Activated CD4-positive, alpha-beta T cell treated with anti-CD3 and anti-CD28 coated beads, Interleukin-2, amount 50 U/mL, for 24 hours (primary cell): ENCODE measurements at places on chromosomes 4 and X.

DNA sequence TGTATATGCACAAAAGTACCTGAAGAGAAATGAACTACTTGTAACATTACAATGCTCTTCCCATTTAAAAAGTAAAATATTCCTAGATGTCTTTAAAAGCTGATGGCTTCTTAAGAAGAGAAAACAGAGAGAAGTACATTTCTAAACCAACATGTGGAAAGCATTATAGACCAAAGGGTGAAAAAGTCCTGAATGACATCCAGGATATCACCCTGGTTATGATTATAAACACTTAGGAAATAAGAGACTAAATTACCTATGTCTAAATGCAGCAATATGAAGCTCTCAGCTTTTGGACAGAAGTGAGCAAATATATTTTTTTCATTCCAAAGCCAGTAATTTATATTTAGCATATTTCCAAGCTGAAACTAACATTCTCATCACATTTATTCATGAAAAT, 21.7 kb upstream of the EGFL6 start:
- DNase-seq = no peak

GRCh38 chrX:16838202-16839066, 31.7 kb downstream of the RBBP7 start:
- no peak for DNase-seq

DNA sequence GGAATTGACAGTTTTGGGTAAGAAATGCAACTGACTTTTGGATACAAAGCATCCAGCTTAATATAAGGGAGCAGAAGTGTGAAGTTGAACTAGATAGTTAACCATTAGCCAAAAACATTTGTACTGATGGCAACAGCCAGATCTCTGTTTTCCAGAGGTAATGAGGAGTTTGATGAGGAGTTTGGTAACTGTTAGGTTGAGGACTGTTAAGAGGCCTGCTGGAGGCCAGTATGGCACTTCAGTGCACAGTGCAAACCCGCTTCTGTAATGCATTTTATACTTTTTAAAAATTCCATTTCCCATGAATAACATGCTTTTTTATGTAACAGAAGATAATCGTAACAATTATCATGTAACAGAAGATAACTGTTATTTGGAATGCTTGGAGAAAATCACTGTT, 30.0 kb downstream of the CDKL5 start:
- DNase-seq = no peak

- no peak for DNase-seq
Observed at GRCh38 chrX:149208307-149208706, 296.8 kb downstream of the IDS start.

DNA sequence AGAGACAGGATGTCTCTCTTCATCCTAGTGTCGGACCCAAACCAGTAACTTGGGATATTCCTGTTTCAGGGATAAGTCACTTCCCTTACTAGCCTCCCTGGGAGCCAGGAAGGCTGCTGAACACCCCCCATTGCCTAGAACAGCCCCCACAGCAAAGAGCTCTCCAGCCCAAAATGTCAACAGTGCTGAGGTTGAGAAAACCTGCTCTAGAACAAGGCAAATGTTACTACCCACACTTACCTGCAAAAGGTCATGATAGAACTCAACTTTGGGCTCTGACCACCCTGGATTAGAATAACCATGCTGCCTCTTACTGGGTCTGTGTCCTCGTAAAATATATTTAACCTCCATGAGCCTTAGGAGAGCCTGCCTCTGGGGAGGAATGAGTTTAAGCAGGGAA, 20.3 kb downstream of the BEX3 start:
- DNase-seq = no peak

DNA sequence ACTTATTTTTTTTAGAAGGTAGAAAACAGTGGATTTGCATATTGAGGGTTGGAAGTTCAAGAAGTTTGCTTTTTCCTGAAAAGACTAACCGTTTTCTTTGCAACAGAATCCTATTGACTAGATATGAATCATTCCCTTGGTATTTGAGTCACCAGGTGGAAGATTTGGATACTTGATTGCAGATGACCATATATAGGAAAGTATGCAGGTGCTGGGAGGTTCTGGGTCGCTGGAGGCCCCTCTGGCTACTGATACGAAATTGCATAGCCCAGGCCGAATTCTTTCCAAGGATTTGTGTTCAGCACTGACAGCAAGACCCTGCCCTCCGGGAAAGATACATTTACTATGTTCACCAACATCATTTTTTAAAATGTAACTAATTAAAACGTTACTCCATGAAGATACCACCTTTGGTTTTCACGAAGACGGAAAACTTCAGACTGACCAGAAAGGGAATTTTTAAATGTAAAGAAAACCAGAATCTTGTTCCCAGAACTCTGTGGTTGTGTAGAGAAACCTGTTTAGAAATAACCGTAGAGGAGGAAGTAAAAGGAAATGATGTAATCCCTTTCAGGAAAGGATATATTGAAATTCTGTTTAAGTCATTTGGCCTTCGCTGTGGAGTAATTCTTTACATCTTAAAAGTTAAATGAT, 946 bp downstream of the ANXA3 start:
- no peak for DNase-seq

- no peak for DNase-seq
Observed at GRCh38 chr4:82223715-82224114, 150.1 kb downstream of the HNRNPD start.

DNA sequence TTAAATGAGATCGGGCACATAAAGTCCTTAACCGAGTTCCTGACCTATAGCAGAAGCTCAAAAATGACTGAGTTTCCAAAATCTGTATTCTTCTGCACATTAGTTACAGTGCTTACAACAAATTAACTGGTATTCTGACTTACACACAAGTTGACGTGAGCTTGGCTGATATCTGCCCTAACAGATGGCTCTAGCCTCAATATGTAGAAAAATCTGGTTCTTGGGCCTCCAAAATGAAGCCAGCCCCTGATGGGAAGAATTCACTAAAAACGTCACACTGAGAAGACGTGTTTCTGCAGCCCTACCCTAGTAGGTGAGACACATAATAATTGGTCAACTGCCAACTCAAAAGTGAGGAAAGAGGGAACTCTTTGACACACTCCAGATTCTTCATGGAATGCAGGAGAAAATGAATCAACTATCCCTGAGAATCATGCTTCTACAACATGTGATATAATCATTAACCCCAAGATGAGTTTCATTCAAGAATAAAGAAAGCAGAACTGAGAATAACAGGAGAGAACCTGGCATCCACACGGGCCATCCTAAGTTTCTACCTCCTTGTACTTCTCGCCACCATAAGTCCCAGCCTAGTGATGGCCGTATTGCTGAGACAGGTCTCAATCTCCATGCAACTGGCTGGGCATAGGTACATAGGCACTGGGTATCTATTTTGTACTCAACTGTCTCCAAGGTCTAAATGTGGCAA, 8.2 kb downstream of the STX18 start:
- DNase-seq = no peak

- DNase-seq = no peak
Observed at GRCh38 chrX:9700555-9700954, 65.1 kb downstream of the GPR143 start.

- no peak for DNase-seq
Observed at GRCh38 chr4:18369561-18369960, 348.0 kb upstream of the LCORL start.

- no peak for DNase-seq
Observed at GRCh38 chr4:127708985-127709384, 21.2 kb upstream of the SLC25A31 start.

- DNase-seq = no peak
Observed at GRCh38 chr4:71415491-71415890, 76.7 kb downstream of the SLC4A4 start.

- no peak for DNase-seq
Observed at GRCh38 chr4:25029479-25030276, 1.1 kb downstream of the LGI2 start.

- DNase-seq = no peak
Observed at GRCh38 chrX:11664211-11665167, 1.2 kb downstream of the ARHGAP6 start.

DNA sequence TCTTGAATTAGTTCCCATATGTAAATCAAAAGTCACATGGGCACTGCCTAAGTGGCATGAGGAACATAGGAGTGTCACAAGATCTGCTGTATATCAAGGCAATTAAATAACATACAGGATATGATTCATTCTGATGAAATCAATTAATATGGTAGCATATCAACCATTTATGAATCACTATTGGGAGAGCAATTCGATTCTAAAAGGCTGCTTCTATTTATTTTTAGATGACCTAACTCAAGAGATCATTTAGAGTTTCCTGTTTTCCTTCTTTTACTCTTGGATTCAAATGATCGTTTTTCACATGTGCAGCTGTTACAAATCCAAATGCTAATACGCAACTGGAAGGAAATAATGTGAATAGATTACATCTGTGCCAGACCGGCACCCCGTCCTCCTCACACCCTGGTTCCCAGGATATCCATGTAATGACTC, 81.9 kb downstream of the HCCS start:
- DNase-seq = no peak

DNA sequence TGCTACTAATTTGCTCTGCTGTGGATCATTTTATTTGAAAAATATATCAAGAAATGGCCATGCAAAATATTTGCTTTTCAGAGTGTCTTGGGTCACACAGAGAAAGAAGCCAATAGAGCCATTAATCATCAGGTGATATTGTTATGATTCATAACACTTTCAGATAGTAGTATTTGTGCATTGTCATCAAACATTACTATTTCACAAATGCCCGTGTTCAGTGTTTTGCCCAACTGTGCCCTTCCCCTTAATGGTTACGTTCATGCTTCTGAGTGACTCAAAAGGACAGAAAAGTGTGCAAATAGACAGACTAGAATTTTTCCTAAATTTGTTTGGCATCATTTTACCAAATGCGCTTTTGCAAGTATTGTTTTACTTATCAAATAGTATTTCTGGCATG, 46.5 kb downstream of the PHOX2B start:
- no peak for DNase-seq

DNA sequence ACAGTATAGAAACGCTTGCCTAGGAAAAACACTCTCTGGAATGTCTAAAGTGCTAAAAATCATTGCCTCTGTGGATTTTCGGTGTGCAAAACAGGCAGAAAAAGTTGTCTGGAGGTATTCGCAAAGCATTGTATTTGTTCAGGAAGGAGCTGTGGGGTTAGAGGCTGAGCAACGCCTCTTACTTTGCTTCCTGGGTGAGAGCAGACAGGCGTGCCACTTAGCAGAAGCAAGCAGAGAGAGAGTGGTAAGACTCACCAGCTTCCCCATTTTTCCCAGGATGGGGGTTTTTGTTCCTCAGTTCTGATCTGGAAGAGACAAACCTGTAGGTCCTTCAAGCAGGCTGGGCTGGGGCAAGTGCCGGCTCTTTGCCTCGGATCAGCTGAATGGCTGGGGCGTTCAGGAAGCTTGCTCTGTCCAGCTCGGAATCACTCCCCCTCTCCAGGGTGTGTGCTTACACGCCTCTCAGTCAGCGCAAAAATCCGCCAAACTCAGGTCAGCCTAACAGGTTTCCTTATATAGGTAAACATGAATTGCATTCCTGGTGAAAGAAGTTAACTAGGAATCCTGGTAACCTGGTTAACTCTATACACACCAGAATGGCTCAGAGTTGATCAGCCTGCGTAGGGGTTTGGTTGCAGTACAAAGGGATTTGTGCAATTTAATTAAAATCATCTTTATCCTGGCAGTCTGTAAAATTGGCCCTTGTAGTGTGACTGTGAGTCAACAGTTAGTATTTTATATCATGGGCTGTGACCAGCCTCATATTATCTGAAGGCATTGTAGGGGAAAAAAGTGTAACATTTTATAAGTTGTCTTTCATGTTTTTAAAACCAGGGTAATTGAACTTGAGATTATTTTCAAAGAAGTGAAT, 213.1 kb upstream of the MID1 start:
- DNase-seq = no peak
